A549 treated with ZK216348 at 1 μM for 4 hours (cell line): ENCODE measurements at places on chromosomes 7 and 10. TPM values are rescaled to one million over a fixed set of nuclear protein-coding genes. Genes with fewer than 3 reads are reported as not detected.

Gene OR2A12
- not detected in 5 replicates for total RNA-seq

Gene FGFR2
- 0.31 to 0.68 TPM (median 0.45 TPM) in 5 replicates for total RNA-seq

Gene C10orf53
- total RNA-seq, result not detected in 5 replicates

Gene ADAM12
- 2.9 to 6.0 TPM (median 4.1 TPM) in 5 replicates for total RNA-seq

Gene MMP21
- not detected in 5 replicates for total RNA-seq

Gene AKR1C4
- 0.27 to 0.50 TPM (median 0.32 TPM) in 4 of 5 replicates, not detected in the other for total RNA-seq

Gene SPDYE2B
- not detected in 5 replicates for total RNA-seq

Gene LLCFC1
- not detected in 5 replicates for total RNA-seq

Gene RASSF4
- total RNA-seq, result 1.8 to 3.0 TPM (median 1.9 TPM) in 5 replicates

Gene ZNF503
- total RNA-seq, result 6.1 to 11.9 TPM (median 11.2 TPM) in 5 replicates

Gene ZDHHC16
- 38.3 to 58.0 TPM (median 55.0 TPM) in 5 replicates for total RNA-seq

Gene ESYT2
- 62.3 to 87.4 TPM (median 79.4 TPM) in 5 replicates for total RNA-seq

Gene AKR1C3
- 1,163 to 1,231 TPM (median 1,180 TPM) in 5 replicates for total RNA-seq

Gene ZNF365
- total RNA-seq, result 0.79 to 1.3 TPM (median 0.93 TPM) in 5 replicates

Gene DIP2C
- 7.6 to 14.6 TPM (median 10.2 TPM) in 5 replicates for total RNA-seq

Gene PPA1
- 187 to 273 TPM (median 205 TPM) in 5 replicates for total RNA-seq

Gene IFIT2
- total RNA-seq, result 1.7 to 4.5 TPM (median 2.8 TPM) in 5 replicates

Gene ACSM6
- total RNA-seq, result not detected in 5 replicates

Gene AKR1E2
- 7.5 to 7.9 TPM (median 7.5 TPM) in 5 replicates for total RNA-seq

Gene SGCE
- 45.5 to 56.0 TPM (median 50.1 TPM) in 5 replicates for total RNA-seq

Gene GPNMB
- 2.2 to 4.8 TPM (median 2.8 TPM) in 5 replicates for total RNA-seq

Gene VAX1
- total RNA-seq, result 1.3 to 1.6 TPM (median 1.4 TPM) in 5 replicates

Gene PDE6C
- total RNA-seq, result not detected in 5 replicates

Gene NEBL
- 3.9 to 8.9 TPM (median 7.8 TPM) in 5 replicates for total RNA-seq

Gene MUC3A
- total RNA-seq, result 9.8 to 23.5 TPM (median 22.0 TPM) in 5 replicates

Gene CNPY1
- not detected in 5 replicates for total RNA-seq

Gene SH2B2
- 1.2 to 4.6 TPM (median 3.8 TPM) in 5 replicates for total RNA-seq

Gene PEX1
- 3.9 to 7.4 TPM (median 5.5 TPM) in 5 replicates for total RNA-seq

Gene EMX2
- not detected in 5 replicates for total RNA-seq

Gene ZNF488
- total RNA-seq, result 10.8 to 15.7 TPM (median 13.8 TPM) in 5 replicates
